ENCODE measurements at places on chromosomes 6 and 20.

DNA sequence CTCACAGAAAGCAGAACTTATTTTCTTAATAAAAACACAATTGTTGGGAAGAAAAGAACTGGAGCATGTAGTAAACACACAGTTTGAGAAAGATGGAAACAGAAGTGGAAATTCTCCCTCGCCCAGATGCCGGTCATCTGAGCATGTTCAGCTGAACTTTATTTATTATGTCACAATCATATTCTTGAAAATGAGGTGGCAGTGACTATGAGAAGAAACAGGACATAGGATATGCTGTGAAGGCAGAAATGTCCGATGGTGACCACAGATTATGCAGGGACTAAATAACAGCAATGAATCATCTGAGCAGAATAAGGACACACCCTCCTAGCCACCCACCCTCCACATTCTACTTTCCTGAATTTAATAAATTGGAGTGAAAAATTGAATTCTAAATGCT lies 425.3 kb upstream of the NOX3 start:
- no peak for DNase-seq

DNA sequence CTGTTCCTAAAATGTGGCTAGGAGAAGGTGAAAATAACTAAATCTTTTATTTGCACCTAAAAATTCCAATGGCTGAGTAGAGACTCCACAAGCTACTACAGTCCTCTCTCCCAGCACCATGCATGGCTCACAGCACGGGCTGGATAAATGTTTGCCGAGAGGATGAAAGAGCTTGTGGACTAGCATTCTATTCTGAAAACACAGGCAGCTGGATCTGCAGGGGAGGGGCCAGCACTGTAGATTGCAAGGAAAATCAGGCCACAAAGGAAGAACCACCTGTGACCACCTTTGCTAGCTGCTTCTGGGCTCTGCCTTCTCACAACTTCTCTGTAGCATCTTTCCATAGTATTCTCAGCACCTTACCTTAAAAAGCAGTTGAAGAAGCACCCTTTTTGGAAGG lies 46.6 kb downstream of the CLIC5 start:
- DNase-seq: no peak

DNA sequence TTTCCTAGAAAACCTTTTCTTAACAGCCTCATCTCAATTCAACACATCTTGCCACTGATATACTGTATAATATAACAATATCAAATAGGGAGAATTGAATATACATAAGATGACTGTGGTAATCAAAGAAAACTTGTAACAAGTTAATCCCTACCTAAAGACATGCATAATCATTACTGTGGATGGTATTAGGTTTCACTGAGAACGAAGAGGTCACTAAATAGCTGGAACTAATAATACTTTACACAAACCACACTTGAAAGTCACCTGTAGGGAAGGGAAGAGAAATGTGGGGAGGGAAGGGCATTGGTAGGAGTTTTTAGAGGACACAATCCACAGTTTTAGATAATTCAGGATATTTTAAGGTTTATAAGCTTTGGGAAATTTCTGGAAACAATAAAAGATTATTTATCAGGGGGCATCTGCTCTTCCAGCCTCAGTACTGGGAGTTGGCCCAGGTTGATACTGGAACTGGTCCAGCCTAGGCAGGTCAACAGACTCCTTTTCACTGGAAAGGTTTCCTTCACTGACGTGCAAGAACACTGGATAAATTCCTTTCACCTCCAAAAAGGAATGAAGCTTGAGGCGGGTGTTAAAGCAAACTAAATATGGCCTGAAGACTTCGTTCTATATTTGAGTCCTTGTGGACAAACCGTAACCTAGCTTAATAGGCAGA lies 44.0 kb downstream of the MAP7 start:
- no peak for DNase-seq

DNA sequence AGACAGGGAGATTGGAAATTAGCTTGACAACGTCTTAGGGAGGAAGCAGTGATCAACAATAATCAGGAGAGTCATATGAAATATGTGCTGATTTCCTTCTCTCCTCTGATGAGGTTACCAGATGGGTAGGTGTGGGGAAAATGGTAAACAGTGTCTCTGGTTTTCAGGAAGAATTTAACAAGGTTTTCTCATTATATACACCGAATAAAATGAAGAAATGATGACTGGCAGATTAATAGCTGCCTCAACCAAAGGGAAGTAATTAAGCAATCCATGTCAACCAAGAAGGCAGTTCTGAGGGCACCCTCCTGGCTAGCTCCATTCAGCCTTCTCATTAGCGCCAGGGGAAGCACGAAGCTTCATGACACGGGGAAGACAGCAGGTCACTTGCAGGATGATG lies 12.7 kb upstream of the RAMACL start:
- no peak for DNase-seq

GRCh38 chr6:6758915-6759654 lies 170.6 kb downstream of the LY86 start:
- peak; percentile 34 for DNase-seq

DNA sequence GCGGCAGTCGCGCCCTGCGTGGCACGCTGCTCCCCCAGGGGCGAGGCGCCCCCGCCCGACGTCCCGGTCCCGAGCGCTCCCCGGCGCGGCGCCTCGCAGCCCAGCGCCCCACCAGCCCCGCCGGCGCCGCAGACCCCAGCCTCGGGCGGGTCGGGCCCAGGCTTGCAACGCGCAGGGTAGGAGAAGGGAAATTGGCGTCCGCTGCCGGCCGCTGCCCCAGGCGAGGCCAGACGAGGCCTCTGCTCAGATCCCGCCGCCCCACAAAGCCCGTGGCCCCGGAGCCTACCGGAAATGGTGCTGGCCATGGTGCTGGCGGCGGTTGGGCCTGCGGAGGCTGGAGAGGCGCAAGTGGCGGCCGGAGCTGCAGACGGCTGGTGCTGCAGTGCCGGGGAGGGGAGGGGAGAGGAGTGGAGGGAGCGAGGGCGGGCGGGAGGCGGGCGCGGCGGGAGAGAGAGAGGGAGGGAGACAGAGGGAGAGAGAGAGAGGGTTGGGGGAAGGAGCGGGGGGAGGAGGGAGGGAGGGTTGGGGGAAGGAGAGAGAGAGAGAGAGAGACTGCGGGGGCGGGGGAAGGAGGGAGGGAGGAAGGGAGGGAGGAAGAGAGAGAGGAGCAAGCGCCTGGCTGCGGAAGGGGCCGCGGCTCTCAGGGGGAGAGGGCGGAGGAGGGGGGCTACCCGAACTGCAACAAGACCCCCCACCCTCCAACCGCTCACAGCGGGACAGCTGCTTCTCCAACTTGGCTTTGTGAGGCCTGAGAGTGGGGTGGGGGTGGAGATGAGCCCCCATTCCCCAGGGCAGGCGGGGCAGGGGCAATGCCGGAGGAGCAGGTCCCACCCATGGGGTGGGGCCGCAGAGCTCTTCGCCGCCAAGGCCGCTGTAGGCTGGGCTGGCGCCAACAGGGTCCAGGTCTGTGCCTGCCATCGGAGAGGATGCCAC lies at the start of gene STMN3:
STMN3 (minus strand) TSS at position 384 of the 933 bp plus-strand sequence; CDS start at position 305, 79 bp downstream.
- DNase-seq: peak; percentile 88

- no peak for DNase-seq
These were observed 830.9 kb upstream of the GJE1 start for GRCh38 chr6:141301779-141302178.

- no peak for DNase-seq
These were observed 47.6 kb upstream of the MYL9 start for GRCh38 chr20:36493801-36494114.

DNA sequence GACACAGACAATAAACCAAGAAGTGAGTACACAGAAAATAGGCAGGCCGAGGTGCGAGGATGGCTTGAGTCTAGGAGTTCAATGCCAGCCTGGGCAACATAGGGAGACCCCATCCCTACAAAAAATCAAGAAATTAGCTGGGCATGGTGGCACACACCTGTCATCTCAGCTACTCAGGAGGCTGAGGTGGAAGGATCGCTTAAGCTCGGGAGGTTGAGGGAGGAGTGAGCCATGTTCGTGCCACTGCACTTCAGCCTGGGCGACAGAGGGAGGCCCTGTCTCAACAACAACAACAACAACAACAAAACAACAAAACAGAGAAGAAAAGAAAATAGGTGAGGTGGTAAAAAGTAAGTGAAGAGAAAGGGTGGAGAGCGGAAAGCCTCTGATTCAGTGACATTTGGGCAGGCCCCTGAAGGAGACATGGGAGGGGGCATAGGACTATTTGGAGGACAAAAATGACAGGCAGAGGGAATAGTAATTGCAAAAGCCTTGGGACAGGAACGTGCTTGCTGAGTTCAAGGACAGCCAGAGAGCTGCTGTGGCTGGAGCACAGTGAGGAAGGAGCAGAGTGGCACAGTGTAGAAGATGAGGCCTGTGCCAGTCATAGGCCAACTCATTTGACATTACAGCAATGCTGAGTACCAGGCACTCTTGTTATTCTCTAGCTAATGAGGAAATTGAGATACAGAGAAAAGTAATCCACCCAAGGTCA lies 160.6 kb downstream of the VEGFA start:
- DNase-seq: no peak

DNA sequence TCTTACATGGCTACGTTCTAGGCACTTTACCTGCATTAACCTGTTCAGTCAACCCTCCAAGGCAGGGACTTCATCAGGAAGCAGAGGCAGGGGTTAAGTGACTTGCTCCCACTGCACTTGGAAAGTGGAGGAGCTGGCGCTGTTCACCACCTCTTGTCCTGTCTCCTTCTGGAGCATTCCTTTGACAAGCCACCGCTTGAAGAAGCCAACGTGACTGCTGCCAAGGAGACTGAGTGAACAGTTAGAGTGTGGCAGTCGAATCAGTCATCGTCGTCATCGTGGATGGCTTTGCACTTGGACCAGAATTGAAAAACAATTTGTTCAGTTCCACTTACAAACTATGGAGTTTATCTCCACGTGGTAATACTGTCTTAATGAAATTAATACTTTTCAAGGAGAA lies 60.9 kb downstream of the TULP4 start:
- DNase-seq: no peak

GRCh38 chr6:72824833-72825232 lies 203.0 kb downstream of the KCNQ5 start:
- DNase-seq: no peak

- DNase-seq: no peak
These were observed 55.4 kb downstream of the GRM4 start for GRCh38 chr6:34090529-34090928.

GRCh38 chr20:9145142-9145541 lies 76.3 kb downstream of the PLCB4 start:
- DNase-seq: no peak

DNA sequence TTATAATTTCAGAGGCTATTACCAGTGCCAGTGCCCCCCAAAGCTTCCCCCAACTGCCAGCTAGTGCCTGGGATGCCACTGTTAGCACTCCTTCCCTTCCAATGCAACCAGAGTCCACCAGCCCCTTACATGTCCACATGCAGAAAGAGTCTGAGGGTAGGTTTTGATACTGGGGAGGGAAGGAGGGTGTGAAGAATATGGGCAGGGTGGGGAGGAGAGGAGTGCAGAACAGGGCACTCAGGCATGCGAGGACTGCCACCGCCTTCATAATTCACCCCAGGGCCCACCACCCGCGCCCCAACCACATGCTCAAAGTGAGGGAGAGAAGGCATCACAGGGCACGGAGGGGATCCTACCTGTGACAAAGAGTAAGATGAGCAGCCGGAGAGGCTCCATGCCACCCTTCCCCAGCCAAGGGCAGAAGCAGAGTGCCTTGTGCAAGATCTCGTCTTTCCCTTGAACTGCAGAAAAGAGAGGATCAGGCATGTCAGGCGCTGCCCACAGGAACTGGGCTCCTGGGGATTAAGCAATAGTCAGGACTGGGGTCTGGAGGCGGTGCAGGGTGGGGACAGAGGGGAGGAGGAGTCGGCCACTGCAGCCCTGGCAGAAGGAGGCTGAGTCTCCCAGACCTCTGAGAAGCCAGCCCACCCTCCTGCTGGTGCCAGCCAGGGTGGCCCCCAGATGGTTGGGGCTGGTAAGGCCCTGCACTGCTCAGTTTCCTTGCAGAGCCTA lies at the start of gene TREM2:
TREM2 (minus strand) TSS at position 430 of the 732 bp plus-strand sequence; CDS start at position 396, 34 bp downstream.
- DNase-seq: no peak

- no peak for DNase-seq
These were observed 61.5 kb downstream of the RREB1 start for GRCh38 chr6:7169296-7169721.

GRCh38 chr20:7703996-7704395 lies 236.3 kb downstream of the HAO1 start:
- peak; percentile 51 for DNase-seq

- DNase-seq: peak; percentile 57
These were observed 43.1 kb upstream of the NAA20 start for GRCh38 chr20:19973961-19974629.

GRCh38 chr20:51531141-51531710 lies 11.3 kb downstream of the NFATC2 start:
- no peak for DNase-seq

DNA sequence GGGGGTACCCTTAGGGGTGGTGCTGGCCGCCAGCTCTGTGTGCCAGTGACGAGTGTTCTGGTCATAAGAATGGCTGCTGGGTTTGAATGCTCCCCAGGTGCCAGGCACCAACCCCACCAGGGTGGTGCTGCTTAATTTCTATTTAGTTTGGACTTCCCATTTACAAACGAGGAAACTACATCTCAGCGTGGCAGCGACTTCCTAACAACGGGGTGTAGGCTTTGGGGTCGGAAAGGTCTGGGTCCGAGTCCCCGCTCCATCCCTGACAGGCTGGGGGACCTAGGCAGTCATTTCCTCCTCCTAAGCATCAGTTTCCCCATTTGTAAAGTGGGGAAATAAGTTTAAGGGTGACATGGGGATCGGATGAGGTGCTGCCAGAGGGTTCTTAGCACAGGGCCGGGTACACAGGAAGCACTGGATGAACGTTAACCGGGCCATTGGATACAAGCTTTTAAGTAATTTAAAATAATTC lies 30.3 kb downstream of the CEBPB start:
- no peak for DNase-seq

DNA sequence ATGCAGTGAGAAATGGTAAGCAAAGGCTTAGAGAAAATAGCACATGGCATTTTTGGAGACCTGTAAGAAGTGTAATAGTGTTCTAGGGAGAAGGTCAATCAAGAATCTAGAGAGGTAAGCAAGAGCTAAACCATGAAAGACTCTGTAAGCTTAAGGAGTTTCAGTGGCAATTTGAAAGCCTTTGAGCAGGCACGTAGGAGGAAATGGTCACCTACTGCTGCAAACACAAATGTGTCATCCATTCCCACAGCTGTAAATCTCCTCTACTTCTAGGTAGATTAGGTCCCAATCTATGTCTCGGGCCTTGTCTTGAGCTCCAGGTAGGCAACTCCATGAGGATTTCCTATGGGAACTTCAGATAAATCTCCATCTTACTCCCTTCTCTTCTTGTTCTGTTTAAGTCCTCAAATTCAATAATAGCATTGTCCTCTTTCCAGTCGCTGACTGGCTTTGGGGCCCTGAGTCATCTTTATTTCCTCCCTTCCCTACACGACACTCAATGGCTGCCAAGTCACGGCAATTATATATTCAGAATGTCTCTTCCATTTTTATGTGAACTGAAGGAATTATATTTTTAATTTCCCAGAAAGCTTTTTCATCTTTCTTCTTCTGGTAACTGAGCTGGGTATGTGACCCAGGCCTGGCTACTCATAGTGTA lies 24.2 kb upstream of the PAQR8 start:
- no peak for DNase-seq

GRCh38 chr6:131976545-131977061 lies 25.4 kb upstream of the CCN2 start:
- DNase-seq: no peak

- peak; percentile 45 for DNase-seq
These were observed 20.9 kb upstream of the POM121L2 start for GRCh38 chr6:27332692-27333641.

Data from putamen (tissue), 1 donor.